ENCODE measurements at places on chromosomes 12 and 14.

DNA sequence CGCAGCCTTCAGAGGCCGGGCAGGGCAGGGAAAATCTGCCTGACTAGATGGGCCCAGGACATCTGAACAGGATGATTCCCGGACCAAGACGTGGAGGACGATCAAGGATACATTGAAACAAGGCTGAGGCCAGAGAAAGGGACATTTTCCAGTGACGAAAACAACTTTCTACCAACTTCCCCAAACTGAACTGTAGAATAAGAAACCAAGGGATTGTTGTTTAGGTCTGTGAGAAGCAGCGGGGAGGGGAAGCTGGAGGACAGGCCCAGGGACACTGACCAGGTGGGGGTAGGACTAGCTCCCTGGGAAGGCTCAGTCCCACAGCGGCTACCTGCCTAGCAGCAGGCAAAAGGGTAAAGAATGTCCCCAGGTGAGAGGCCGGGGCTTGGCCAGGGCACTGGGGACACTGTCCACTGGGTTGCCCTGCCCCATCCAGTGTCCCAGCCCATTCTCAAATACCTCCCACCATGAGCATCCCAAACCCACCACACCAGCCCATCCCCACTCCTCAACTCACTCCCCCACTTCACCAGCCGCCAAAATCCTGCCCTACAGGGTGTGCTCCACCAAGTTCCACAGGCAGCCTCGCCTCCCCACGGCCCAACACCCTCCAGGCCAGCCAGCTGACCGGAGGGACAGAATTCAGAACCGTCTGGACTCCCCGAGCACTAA, 995 bp downstream of the TNFRSF1A start:
- no peak for DNase-seq

DNA sequence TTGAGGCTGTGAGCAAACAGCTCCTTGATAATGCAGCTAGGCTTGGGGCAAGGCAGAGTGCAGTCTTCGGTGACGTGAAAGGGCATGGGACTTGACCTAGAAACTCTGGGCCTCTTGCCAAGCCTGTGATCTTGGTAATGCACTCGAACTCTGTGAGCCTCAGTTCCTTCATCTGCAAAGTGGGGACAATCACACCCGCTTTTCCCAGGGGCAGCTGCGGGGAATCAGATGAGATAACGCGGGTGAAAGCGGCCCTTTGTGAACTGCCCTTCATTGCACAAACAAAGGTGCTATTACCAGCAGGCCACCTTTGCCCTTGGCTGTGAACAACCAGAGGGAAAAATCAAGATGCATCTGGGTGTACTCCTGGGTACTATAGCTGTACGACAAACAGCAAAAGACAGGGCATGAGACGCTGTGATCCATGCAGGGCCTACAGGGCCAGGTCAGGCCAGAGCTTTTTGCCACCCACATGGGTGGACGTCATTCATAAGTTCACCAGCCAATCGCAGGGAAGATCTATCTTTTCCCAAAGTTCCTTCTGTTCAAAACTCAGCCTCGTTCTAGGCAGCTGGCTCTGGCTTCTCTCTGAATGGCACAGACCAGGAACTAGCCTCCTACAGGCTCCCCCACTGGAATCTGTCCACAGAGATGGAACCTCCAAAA, 3.2 kb downstream of the MSI1 start:
- no peak for DNase-seq

DNA sequence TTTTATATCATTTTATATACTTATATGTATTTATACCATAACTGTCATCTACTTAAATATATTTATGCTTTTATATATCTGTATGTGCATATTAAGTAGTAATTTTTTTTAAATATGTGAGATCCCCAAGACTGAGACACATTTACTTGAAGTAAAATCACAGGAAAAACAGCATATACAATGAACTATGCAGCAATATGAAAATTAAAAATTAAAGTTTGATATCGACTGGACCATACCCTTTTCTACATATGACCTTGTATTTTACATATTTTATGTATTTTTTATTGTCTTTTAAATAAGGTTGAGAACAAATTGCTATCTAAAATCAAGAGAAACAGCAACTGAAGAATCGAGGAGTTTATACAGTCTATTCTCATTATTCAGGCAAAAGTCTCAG, 50.0 kb downstream of the TSPAN19 start:
- no peak for DNase-seq

DNA sequence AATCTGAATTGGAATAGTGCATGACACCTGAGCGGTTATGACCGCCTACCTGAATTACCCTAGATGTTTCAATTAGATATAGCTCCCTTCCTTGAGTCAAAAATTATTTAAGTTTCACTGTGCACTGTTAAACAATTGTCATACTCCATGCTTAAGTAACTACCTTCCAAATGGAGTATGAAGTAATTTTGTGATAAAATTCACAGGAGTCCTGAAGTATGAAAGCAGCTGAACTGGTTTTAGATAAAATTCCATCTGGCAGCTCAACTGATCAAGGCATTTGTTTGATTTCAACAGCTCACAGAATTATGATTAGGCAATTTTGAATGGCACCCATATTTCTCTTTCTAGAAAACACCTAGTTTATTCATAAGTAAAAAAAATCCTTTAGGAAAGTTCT, 19.5 kb downstream of the PRICKLE1 start:
- no peak for DNase-seq

DNA sequence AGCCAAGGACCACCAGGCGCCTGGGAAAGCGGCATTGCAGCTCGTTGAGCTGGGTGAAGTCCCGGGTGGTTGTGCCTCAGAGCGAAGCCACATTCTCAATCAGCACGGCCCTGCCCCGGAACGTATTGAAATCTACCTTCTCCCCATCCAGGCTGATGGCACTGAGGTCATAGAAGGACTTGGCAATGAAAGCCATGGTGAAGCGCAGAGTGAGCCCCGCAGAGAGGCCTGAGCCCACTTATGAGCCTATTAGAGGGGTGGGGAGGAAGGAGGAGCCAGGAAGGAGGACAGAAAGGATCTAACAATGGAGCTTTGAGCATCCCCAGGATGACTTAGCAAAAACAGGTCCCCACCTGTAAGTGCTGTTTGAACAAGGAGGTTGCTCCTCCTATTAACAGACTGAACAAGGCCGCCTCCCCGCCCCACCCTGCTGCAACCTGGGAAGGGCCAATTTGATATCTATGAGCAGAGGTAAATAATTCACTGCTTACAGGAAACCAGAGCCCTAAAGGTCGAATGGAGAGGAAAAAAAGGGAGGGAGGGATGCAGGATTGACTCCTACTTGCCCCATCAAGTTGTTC, at the start of gene GPX2:
GPX2 (minus strand) TSS at position 215 of the 581 bp plus-strand sequence; CDS start at position 196, 19 bp downstream.
- DNase-seq = no peak

DNA sequence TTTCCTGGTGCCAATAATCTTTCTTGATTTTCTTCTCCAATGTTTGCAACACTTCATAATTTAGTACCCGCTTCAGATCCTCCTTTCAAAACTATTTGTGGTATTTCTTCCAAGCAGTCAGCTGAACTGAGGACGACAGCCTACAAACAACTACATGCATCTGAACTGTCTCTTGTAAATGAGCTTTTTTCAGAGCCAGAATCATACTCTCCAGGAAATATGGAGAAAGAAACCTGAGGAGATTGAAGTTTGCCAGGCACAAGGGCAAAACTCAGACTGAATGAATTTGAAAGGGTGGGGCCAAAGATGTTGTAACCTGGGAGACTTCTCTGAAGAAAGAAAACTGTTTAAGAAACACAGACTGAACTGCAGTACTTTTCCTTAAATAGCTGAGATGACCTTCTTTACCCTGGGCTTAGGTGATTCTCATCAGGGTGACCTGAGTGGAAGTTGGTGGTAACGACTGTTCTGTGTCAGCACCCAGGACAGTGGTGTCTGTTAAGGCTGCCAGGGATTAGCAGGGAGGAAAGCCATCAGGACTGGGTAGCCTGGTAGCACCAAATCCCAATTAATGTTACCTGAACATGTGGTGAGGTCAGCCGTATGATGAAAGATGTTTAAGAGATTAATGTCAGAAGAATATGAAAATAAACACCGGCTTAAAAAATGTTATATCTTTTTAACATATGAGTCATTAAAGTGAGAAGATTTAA, 95.0 kb downstream of the TGFB3 start:
- no peak for DNase-seq

GRCh38 chr12:40033242-40033630, 72.6 kb downstream of the SLC2A13 start:
- DNase-seq = no peak

DNA sequence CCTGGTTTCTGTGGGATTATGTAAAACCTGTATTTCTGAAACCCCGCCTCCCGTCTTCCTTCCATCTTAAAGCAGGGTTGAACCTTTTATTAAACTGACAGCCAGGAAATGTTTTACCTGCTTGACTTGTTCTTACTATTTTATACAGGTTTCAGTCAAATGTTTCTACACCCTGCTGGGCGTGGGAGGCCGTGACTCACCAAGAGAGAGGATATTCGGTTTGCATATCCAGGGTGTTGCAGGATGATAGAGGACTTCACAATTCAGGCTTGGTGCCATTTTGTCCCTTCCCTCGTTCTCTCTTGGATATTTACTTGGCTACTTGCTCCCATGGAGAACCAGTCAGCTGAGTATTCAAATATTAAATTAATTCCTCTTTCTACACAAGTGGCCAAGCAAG, 69.7 kb downstream of the ARF6 start:
- no peak for DNase-seq

DNA sequence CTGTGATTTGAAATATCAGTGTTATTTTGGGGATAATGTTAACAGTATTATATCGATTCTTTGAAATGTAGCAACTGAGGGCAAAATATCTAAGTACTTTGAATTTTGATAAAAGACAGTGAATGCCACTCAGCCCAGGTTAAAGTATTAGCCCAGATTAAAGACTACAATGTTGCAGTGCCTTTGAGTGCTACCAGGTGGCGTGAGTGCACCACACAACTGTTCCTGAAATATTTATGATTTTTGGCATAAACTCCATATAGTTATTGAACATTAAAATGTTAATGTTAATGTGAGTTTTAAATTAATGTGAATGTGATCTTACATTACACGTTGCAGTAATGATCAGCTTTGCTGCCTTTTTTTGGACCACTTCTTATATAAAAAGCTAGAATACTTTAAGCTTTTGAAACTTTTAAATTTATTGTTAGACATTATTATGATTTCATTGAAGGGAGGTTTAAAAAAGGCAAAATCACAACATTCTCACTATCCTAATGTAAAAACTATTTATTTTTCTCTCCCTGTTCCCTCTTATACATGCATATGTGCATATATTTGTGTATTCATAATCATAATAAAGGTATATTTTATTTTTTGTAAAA, 22.5 kb downstream of the MRPS35 start:
- peak; percentile 68 for DNase-seq

- DNase-seq = no peak
These were observed 203.8 kb downstream of the ADAMTS20 start for GRCh38 chr12:43348221-43348620.

DNA sequence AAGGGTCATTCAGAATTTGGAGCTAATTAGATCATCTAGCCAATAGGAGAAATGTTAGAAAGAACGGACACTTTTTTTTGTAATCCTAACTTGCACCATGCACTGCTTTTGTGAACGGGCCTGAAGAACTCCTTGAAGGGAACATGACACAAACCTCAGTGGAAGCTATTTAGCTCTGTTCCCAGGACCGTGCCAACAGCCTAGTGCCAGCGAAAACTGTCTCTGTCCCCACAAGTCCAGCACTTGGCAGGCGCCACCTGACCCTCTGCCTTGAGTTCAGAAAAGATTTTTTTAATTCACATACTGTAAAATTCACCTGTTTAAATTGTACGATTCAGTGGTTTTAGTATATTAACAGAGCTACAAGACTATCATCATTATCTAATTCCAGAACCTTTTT, 31.3 kb upstream of the KCNA5 start:
- no peak for DNase-seq

GRCh38 chr14:68792678-68792978, 239 bp downstream of the ZFP36L1 start:
- no peak for DNase-seq

DNA sequence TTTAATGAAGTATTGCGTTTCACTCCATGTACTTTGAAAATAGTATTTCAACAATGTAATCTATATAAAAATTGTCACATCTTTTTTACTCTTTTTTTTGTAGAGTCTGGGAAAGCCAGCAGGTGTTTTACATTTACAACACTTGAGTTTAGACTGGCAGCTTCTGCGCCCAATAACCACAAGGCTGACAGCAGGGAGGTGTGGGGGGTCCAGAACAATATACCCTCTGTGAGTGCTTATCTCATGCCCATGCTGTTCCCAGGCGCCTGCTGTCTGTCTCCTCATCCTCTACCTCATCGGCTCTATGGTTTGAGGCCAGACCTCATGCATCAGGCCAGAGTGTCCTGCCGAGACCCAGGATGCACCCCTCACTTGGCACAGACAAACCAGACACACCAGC, 24.9 kb downstream of the FBRSL1 start:
- DNase-seq = no peak

- no peak for DNase-seq
These were observed 2.5 kb upstream of the LALBA start for GRCh38 chr12:48572326-48572725.

GRCh38 chr12:21921436-21921835, 19.8 kb downstream of the ABCC9 start:
- no peak for DNase-seq

DNA sequence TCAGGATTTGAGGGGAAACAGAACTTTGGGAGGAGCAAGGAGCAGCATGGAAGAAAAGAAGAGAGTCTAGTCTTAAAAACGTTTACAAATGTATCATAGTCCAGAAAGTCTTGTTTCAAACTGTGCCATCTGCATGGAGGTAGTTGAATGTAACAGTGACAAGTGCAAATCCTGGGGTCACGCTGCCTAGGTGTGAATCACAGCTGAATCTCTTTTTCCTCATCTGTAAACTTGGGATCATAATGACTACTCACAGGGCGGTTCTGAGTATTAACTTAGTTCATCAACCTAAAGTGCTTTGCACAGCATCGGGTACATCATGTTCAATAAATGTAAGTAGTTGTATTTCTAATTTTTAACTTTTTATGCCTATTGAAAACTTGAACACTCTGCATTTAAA, 208.5 kb downstream of the CHST11 start:
- no peak for DNase-seq

- no peak for DNase-seq
These were observed 68.6 kb upstream of the MAX start for GRCh38 chr14:65170768-65171507.

GRCh38 chr12:127944211-127944899, 322.6 kb upstream of the TMEM132C start:
- DNase-seq = no peak

DNA sequence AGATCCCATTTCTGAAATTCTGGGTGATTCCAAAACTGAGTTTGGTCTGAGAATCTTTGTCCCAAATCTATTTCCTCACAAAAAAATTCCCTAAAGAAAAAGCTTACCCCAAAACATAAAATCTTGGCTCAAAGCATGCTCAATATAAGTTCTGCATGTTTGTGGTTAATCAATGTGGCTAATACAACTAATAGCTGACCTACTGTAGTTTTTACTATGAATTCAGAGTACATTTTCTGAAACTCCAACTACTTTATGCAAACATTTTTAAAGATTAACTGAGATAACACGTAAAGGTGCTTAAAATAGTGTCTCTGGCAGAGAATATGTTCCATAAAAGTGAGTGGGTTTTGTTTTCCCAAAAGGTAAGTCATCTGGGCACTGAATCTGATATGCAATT, 133.1 kb downstream of the MED13L start:
- no peak for DNase-seq

GRCh38 chr12:54882079-54882478, 27.8 kb downstream of the MUCL1 start:
- DNase-seq = no peak

- DNase-seq = no peak
These were observed 53.3 kb downstream of the STAB2 start for GRCh38 chr12:103640410-103640809.

- no peak for DNase-seq
These were observed 1316.7 kb upstream of the TMEM132C start for GRCh38 chr12:126950266-126950665.
